ENCODE measurements at places on chromosomes 7 and 10.

DNA sequence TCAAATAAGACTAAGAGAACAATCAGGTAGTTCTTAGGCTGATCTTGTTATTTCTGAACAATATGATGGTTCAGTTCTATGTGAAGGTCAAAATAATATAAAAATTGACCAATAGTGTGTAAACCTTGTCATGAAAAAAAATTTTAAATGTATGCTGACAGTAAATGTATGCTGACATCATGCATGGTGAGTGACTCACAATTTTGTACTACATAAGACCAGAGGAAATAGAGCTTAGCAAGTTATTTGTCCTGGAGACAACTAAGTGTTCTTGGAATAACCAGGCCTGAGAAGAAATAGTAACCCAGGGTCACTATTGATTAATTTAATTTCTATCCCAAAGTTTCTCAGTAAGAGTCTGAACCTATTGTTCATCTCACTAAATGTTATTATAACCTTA lies 182.2 kb upstream of the PCDH15 start:
- no peak for DNase-seq

GRCh38 chr10:132001238-132001972 lies 19.7 kb upstream of the BNIP3 start:
- no peak for DNase-seq

DNA sequence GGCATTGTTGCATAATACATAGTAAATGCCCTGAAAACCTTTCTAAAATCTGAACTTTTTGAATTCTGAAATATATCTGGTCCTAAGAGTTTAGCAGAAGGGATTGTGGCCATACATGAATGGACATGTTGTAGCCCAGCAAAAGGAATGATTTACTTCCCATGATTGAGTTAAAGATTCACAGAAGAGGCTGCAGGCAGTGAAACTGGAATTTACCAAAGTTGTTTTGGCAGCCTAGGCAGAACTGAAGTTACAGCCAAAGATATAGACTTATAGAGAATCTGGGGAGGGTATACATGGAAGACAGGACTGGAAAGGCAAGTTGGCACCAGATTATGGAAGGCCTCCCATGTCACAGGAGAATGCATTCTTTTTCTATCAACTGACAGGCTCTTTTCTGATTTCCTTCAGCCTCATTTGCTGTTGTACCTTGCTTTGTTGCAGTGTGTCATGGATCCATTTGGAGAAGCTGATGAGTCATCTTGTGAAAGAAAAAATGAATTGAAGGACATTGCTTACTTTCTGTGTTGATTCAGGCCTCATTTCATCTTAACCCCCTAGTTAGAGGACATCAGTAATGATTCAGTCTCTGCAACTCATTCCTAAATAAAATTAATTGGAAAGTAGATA lies 356.2 kb upstream of the LRGUK start:
- no peak for DNase-seq

DNA sequence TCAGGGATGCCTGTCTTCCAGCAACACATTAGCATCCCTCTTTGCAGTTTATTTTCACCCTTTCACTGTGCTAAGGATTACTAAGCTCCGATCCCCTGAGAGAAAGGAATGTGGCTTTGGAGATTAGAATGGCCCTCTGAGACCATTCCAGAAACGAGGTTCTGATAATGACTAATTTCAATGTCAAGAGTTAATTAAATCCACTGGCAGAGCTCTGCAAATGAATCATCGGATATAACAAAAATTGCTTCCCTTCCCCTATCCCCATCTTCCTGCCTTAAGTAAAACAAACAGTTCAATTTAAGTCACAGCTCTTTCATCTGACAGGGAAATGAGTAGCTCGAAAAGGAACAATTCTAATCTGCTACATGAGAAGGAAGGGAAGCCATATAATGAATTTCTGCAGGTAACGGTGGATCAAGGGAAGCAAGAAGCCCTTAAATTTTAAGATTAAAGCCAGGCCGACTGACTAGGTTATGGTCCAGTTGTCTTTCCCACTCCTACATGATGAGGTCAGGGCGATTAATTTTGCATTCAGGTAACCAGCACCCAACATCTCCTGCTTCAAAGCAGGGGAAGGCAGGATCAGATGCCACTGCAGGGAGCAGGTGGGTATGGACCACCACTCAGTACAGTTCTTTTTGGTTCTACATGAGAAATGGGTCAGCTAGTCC lies 50.5 kb downstream of the MALSU1 start:
- no peak for DNase-seq

GRCh38 chr10:78973901-78974616 lies 94.7 kb upstream of the ZMIZ1 start:
- no peak for DNase-seq

- no peak for DNase-seq
Observed at GRCh38 chr10:1573334-1573969, 163.9 kb downstream of the ADARB2 start.
